ENCODE measurements at places on chromosomes 12 and 14.
A peak's percentile ranks its signal among the peaks of the same experiment; 100 is the strongest.

DNA sequence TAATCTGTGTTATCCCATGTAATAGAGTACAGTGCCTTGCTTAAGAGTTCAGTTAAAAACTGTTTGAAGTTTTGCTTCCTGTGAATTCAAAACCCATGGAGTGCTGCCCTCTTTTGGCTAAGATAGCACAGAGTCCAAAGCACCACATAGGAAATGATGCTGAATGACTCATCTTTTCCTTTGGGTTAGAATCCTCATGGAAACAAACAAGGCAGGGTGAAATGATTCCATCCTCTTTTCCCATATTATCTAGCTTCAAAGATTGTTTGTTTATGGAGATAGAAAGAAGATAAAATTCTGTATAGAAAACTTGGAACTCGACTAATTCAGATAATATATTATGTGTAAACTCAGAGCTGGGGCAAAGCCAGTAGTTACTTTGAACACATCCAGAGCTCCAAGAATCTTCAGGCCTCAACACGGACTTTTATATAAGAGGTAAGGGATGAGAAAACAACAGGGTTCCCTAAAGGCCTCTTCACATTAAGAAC lies 87.4 kb downstream of the OTOGL start:
- DNase-seq, result peak; percentile 87

DNA sequence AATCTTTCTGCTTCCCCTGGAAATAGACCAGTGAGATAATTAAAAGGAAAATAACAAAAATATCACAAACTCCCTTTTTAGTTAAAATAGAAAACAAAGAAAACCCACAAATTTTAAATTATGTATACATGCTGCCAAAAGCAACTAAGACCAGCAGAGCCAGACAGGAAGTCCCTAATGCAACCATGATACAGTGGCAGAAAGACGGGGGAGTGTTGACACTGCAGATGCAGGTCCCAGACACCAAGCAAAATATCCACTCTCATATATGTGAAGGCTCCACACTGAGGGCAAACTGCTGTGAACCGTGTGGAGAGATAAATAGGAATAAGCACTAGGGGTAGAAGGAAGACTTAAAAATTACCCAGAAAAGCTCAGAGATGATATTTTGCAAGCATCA lies 401.0 kb downstream of the BTG1 start:
- DNase-seq, result no peak

- no peak for DNase-seq
Observed at GRCh38 chr14:59217011-59217410, 28.5 kb downstream of the DAAM1 start.

- no peak for DNase-seq
Observed at GRCh38 chr14:24098229-24098926, 4.3 kb downstream of the PCK2 start.

GRCh38 chr14:89907655-89908054 lies 46.9 kb downstream of the EFCAB11 start:
- no peak for DNase-seq

GRCh38 chr12:104855599-104855998 lies 102.5 kb downstream of the SLC41A2 start:
- no peak for DNase-seq

DNA sequence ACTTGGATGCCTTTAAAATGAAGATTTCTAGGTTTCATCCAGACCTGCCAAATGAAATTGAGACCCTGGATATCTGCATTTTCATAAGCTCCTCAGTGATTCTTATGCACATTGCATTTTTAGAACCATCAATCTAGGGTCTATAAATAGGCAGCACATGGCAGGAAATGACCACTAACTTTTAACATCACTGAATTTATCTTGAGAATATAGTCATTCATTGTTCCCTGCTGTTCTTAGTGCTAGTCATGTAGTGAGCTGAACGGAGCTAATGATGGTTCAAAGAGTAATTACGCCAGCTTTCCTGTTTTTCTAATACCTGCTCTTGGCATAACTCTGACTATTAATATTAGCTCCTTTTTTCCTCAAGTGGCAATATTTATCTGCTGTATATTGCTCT lies 91.6 kb downstream of the TPH2 start:
- no peak for DNase-seq

DNA sequence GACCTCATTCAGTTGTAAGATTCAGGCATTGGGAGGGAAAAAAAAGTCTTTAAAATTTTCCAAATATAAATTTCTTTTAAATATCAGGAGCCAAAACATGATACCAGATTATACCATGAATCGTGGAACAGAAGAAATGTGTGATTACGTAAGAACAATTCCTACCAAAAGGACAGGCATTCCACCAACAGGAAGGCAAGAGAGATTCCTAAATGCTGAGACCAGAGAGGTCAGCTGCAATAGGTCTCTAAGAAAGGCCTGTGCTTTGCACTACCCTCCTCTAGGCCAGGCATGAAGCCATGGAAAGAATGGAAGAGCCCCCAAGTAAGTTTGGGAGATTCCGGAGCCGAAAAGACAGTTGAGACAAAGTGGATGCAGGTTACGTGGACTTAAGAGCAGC lies 83.7 kb downstream of the PTGER2 start:
- DNase-seq, result no peak

DNA sequence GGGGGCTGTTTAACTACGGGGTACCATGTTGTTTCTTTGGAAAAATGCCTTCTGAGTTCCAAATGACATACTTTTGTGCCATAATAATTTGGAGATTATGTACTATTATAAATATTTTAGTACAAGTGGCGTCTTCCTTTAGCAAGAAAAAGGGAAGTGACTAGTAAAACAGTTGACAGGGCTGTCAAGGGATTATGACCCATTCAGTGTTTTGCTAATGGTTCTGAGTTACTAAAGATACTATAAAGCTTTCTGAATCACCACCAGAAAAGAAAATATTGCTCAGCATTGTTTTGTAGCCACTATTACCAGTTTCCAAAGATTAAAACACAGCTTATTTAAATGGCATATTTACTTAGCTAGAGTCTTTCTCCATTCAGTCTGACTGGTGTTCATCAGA lies 334.9 kb downstream of the SNAPC1 start:
- DNase-seq, result no peak

GRCh38 chr12:52369809-52370208 lies 2.5 kb upstream of the KRT85 start:
- no peak for DNase-seq

GRCh38 chr12:76318773-76319594 lies 29.2 kb downstream of the BBS10 start:
- DNase-seq, result peak; percentile 78

All from kidney tubule cell (primary cell).